Smooth muscle cell of the coronary artery (primary cell): ENCODE measurements at places on chromosomes 5 and 9. TPM values are rescaled to one million over a fixed set of nuclear protein-coding genes. Genes with fewer than 3 reads are reported as not detected.

TMC1 gene
- total RNA-seq, result 0.68 and 1.3 TPM in 2 replicates

PCDHA12 gene
- total RNA-seq, result 0.15 and 0.59 TPM in 2 replicates

EDIL3 gene
- 24.7 and 234 TPM in 2 replicates for total RNA-seq

IFNA21 gene
- total RNA-seq, result not detected in 2 replicates

HRCT1 gene
- total RNA-seq, result 12.0 TPM in 1 of 2 replicates, not detected in the other

KCNV2 gene
- not detected in 2 replicates for total RNA-seq

NEUROG1 gene
- total RNA-seq, result not detected in 2 replicates

GRXCR2 gene
- not detected in 2 replicates for total RNA-seq

CDKN2B gene
- 11.2 and 60.2 TPM in 2 replicates for total RNA-seq

IDNK gene
- 3.7 and 4.1 TPM in 2 replicates for total RNA-seq

SERF1A gene
- 1.6 TPM in 2 replicates for total RNA-seq

TMEM171 gene
- total RNA-seq, result 0.82 and 5.1 TPM in 2 replicates

SMIM33 gene
- total RNA-seq, result not detected in 2 replicates

IL9 gene
- not detected in 2 replicates for total RNA-seq

SOX30 gene
- not detected in 2 replicates for total RNA-seq

MLANA gene
- total RNA-seq, result not detected in 2 replicates

SLC12A2 gene
- total RNA-seq, result 21.5 and 50.6 TPM in 2 replicates

C9 gene
- total RNA-seq, result 1.4 TPM in 1 of 2 replicates, not detected in the other

MYORG gene
- 0.35 and 0.83 TPM in 2 replicates for total RNA-seq

SEMA5A gene
- total RNA-seq, result 13.6 and 69.7 TPM in 2 replicates

NR5A1 gene
- total RNA-seq, result not detected in 2 replicates

SEMA6A gene
- under 0.01 and 0.08 TPM in 2 replicates for total RNA-seq

CDH6 gene
- 11.9 and 227 TPM in 2 replicates for total RNA-seq

ARAP3 gene
- 0.94 and 14.1 TPM in 2 replicates for total RNA-seq

CYSRT1 gene
- 0.12 and 0.30 TPM in 2 replicates for total RNA-seq

MEGF10 gene
- under 0.01 TPM in 2 replicates for total RNA-seq

KCTD16 gene
- total RNA-seq, result 0.70 and 3.4 TPM in 2 replicates
